Prostate gland (tissue), 2 donors: ENCODE measurements at places on chromosomes 1 and 21. TPM values are rescaled to one million over a fixed set of nuclear protein-coding genes. Genes with fewer than 3 reads are reported as not detected.

DNA sequence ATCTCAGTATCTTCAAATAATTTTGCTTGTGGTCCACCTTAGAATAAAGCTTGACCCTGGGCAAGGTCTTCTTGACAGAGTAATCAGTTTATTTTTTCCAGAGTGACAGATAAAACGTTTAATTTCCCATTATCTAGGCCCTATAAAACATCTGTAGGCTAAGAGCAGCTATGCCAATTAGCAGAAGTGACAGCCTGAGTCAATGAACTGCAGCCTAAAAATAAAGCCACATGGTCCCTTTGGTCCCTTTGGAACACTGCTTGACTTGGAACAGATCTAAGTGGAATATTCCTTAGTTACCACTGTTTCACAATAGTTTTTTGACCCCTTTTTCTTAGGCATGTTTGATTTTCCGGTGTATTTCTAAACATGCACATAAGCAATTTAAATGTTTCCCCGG, 6.3 kb upstream of the RGS13 start:
- no peaks in the 10 kb centered on the region for H3K4me1 ChIP-seq
- H3K27me3 ChIP-seq: no peaks in the 10 kb centered on the region
- H3K27ac ChIP-seq: no peak overlapping the region

Gene PYHIN1
- 0.18 TPM for total RNA-seq

GRCh38 chr1:241749041-241749944, 97.2 kb downstream of the WDR64 start:
- no peak overlapping the region for H3K4me3 ChIP-seq
- DNase-seq: no peak
- no peaks in the 10 kb centered on the region for H3K36me3 ChIP-seq
- no peak overlapping the region for H3K27ac ChIP-seq
- no peaks in the 10 kb centered on the region for H3K4me1 ChIP-seq

- peak; percentile 12 for DNase-seq
- H3K27ac ChIP-seq: peak overlapping the region; percentile 84
- peak overlapping the region; percentile 94 for H3K4me3 ChIP-seq
- H3K27me3 ChIP-seq: no peaks in the 10 kb centered on the region
- H3K4me1 ChIP-seq: peaks cover 4% of the 10 kb centered on the region
Measured at GRCh38 chr21:33478935-33479678, 667 bp downstream of the TMEM50B start.

DNA sequence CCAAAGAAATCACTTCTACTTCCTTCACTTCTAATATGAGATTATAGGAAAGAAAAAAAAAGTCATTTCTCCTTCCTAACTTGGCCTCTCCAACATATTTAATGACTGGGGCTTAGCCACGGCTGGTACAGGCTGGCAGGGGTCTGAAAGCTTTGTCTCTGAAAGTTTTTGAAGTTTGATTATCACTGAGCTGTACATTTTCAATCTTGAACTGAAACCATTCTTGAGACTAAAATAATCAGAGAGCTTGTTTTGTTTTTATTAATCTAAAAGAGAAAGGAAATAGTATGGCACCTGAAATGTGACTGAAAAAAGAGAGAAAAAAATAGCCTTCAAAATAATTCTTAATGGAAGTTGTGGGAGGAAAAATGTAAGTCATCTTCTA, 3.8 kb upstream of the KRTAP19-8 start:
- H3K4me1 ChIP-seq: no peaks in the 10 kb centered on the region
- no peak overlapping the region for H3K4me3 ChIP-seq
- no peak overlapping the region for H3K27ac ChIP-seq
- no peak for DNase-seq
- H3K27me3 ChIP-seq: no peaks in the 10 kb centered on the region

- H3K4me1 ChIP-seq: no peaks in the 10 kb centered on the region
- H3K36me3 ChIP-seq: no peaks in the 10 kb centered on the region
- DNase-seq: no peak
- no peak overlapping the region for H3K4me3 ChIP-seq
- H3K27ac ChIP-seq: no peak overlapping the region
Measured at GRCh38 chr1:172283766-172284165, 136.7 kb upstream of the C1orf105 start.

GRCh38 chr1:107993920-107994319, 28.9 kb upstream of the VAV3 start:
- no peaks in the 10 kb centered on the region for H3K4me1 ChIP-seq
- DNase-seq: no peak
- no peaks in the 10 kb centered on the region for H3K27me3 ChIP-seq
- no peak overlapping the region for H3K27ac ChIP-seq
- no peak overlapping the region for H3K4me3 ChIP-seq
- no peaks in the 10 kb centered on the region for H3K36me3 ChIP-seq

Gene C1orf94
- 2.3 TPM for total RNA-seq

DNA sequence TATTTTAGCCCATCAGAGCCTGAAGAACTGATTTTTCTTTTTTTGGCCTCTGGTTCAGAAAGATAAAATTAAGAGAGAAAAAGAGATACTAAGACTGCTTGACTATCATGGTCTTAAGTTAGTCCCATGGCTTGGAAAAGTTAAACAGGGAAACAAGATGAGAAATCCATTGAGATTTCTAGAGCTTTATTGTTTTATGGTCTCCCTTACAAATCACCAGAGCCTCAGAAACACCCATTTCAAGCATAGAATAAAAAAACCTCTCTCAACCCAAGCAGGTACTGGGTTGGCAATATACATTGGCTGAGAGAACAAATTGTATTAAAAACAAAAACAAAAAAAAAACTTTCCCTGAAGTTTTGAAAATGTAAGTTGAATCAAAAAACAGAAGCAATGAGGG, 3.9 kb downstream of the SELE start:
- no peak overlapping the region for H3K4me3 ChIP-seq
- no peaks in the 10 kb centered on the region for H3K27me3 ChIP-seq
- no peaks in the 10 kb centered on the region for H3K4me1 ChIP-seq
- DNase-seq: no peak
- no peak overlapping the region for H3K27ac ChIP-seq

DNA sequence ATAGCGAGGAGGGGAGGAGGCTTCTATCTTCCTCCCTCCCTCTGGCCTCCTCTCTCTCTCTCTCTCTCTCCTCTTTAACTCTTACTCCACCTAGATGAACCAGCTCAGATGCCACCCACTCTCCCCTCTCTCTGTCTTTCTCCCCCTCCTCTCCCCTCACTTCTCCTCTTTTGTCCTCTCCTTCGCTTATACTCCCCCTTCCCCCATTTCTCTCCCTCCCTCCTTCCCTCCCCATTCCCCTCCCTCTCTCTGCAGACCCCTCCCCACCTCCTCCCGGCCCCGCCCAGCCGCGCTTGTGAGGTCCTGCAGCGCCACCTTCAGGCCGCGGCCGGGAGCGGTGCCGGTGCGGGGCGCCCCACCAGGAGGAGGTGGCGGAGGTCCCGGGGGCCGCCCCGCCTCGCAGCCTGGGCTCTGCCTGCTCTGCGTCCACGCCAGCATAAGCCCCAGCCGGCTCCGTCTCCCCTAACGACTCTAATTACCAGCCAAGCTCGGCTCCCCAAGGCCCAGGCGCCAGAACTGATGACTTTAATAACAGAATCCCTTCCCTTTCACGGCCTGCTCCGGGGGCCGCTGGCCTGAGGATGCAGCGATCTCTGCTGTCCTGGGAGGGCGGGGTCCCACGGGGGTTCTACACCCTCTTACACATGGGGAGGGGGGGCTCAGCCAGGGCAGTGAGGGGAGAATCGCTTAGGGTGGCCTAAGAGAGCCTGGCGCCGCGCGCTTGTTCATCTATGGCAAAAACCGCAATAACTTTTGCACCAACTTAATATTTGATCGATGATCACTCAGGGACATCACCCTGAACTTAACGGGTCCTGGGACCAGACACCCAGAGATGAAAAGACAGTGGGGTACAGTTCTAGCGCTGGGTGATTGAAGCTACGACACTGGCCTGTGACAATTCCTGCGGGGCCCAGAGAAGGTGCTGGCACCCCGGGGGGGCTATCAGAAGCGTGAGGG, 637.3 kb downstream of the MATN1 start:
- H3K27ac ChIP-seq: no peak overlapping the region
- H3K4me1 ChIP-seq: no peaks in the 10 kb centered on the region
- DNase-seq: no peak
- H3K36me3 ChIP-seq: no peaks in the 10 kb centered on the region

- no peaks in the 10 kb centered on the region for H3K27me3 ChIP-seq
- H3K4me3 ChIP-seq: no peak overlapping the region
- no peak for DNase-seq
- H3K4me1 ChIP-seq: no peaks in the 10 kb centered on the region
- no peaks in the 10 kb centered on the region for H3K36me3 ChIP-seq
Measured at GRCh38 chr1:60994369-60994768, 88.0 kb upstream of the NFIA start.

GRCh38 chr1:92916899-92917298, 44.4 kb downstream of the DIPK1A start:
- H3K36me3 ChIP-seq: no peaks in the 10 kb centered on the region
- H3K4me3 ChIP-seq: no peak overlapping the region
- H3K27ac ChIP-seq: no peak overlapping the region

DNA sequence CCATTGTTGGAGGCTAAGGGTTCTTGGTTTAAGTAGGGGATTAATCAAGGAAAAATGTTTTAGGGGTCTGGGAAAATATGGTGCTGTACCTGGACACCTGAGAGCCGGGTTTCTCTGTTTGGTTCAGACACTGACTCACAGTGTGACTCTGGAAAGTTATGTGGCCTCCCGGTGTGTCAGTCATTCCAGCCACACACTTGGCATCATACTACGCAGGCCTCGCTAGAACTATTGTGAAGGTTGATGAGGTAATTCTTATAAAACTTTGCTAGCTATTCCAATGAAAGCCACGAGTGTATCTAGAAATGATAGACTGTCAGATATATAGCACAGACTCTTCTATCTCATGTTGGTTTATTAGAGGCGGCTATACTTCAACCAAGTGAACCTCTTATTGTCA, 4.8 kb upstream of the CAMSAP2 start:
- no peaks in the 10 kb centered on the region for H3K36me3 ChIP-seq
- H3K4me3 ChIP-seq: no peak overlapping the region
- H3K27me3 ChIP-seq: no peaks in the 10 kb centered on the region
- no peaks in the 10 kb centered on the region for H3K4me1 ChIP-seq
- H3K27ac ChIP-seq: no peak overlapping the region

DNA sequence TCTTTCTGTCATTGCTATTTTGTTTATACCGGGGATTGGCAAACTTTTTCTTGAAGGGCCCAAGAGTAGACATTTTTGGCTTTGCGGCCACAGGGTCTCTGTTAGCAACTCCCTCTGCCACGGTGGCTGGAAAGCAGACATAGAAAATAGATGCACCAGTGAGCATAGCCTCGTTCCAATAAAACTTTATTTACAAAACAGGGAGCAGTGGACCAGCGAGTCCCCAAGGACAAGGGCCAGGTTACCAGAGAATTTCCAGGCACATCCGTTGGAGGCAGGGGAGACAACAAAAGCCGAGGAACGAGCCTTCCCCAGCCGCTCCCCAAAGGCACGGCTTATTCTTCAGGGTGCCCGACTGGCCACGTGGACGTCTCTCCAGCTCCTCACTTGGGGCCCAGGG, 26.5 kb downstream of the FAAP20 start:
- no peak overlapping the region for H3K27ac ChIP-seq
- no peak for DNase-seq
- H3K4me1 ChIP-seq: no peaks in the 10 kb centered on the region
- no peaks in the 10 kb centered on the region for H3K36me3 ChIP-seq
- no peak overlapping the region for H3K4me3 ChIP-seq
- H3K27me3 ChIP-seq: no peaks in the 10 kb centered on the region

DNA sequence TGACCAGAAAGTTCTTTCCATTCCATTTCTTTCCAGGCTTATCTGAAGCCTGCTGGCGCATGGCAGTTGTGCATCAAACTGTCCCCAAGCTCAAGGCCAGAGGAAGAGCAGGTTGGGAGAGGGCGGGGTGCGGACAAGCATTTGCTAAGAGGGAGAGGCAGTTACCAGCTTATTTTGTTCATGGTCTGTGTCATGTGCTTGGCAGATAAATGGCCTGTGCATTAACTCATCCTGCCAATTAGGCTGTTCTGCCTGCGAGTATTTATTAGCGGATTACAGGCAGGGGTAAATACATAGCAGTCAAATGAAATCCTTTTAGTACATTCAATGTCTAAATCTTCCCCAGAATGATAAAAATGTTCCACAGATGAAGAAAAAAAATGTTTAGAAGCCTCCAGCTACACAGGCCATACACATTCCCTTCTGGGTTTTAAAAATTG, 48.9 kb upstream of the B3GALNT2 start:
- peak; percentile 66 for DNase-seq
- no peaks in the 10 kb centered on the region for H3K36me3 ChIP-seq
- no peak overlapping the region for H3K4me3 ChIP-seq
- H3K4me1 ChIP-seq: no peaks in the 10 kb centered on the region
- H3K27me3 ChIP-seq: no peaks in the 10 kb centered on the region

- H3K4me3 ChIP-seq: no peak overlapping the region
- DNase-seq: no peak
- no peak overlapping the region for H3K27ac ChIP-seq
- H3K36me3 ChIP-seq: no peaks in the 10 kb centered on the region
Measured at GRCh38 chr1:25110036-25110435, 122.3 kb downstream of the SYF2 start.

DNA sequence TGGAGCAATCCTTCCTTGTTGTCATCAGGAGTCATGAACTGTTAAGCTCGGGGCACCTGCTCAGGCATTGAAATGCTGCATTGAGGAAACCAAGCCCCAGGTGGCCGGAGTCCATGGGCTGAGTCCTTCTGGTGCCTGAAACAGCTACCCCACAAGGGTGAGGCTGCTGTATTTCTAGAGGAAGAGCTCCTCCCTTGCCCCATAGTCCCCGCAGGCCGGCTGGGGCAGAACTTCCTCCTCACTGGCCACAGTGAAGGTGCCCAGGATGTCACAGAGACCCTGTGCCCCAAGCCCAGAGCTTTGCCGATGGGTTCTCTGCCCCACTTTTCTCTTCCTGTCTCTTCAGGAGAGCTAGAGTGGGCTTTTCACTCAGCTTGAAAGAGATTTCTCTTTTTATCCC, 80.8 kb upstream of the GCLM start:
- no peak for DNase-seq
- H3K36me3 ChIP-seq: no peaks in the 10 kb centered on the region
- H3K27ac ChIP-seq: no peak overlapping the region

DNA sequence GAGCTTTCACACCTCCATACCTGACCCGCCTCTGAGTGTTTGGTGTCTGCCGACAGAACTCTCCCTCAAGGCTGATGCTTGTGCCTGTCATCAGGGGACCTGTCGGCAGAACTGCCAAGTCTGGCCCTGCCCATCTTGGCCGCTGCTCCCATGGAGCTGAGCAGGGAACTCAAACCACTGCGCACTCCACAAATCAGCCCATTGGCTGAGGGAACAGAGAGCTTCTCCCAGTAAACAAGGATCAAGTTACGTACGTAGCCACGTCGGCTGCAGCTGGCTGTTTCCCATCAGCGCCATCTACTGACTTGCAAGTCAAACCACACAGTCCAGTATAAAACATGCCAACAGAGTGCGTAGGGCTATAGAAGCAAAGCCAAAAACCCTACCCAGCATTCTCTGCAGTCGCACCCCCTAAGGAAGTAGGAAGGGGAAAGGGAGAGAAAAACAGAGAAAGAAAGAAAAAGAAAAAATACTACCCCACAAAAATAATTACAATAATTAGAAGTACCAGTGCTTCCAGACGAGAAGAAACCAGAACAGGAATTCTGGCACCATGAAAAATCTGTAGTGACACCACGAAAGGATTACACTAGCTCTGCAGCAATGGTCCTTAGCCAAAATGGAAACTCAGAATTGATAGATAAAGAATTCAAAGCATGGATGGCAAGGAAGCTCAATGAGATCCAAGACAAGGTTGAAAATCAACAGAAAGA, 13.1 kb downstream of the KRTAP13-1 start:
- no peak overlapping the region for H3K4me3 ChIP-seq

GRCh38 chr1:85900921-85901320, 192.7 kb upstream of the ZNHIT6 start:
- DNase-seq: no peak
- no peaks in the 10 kb centered on the region for H3K4me1 ChIP-seq
- H3K27me3 ChIP-seq: no peaks in the 10 kb centered on the region
- H3K4me3 ChIP-seq: no peak overlapping the region
- H3K36me3 ChIP-seq: no peaks in the 10 kb centered on the region
